Left ventricle myocardium inferior (tissue), 1 donor: ENCODE measurements at places on chromosomes 3 and 15. TPM values are rescaled to one million over a fixed set of nuclear protein-coding genes. Genes with fewer than 3 reads are reported as not detected.

HHATL gene
- total RNA-seq, result 552 TPM

IGSF10 gene
- 3.1 TPM for total RNA-seq

CYP8B1 gene
- not detected for total RNA-seq

TEX9 gene
- total RNA-seq, result 0.77 TPM

GOLGA8O gene
- 1.2 TPM for total RNA-seq

MBNL1 gene
- total RNA-seq, result 172 TPM

NANOGP8 gene
- not detected for total RNA-seq
